ENCODE measurements at places on chromosomes 1 and 21.

DNA sequence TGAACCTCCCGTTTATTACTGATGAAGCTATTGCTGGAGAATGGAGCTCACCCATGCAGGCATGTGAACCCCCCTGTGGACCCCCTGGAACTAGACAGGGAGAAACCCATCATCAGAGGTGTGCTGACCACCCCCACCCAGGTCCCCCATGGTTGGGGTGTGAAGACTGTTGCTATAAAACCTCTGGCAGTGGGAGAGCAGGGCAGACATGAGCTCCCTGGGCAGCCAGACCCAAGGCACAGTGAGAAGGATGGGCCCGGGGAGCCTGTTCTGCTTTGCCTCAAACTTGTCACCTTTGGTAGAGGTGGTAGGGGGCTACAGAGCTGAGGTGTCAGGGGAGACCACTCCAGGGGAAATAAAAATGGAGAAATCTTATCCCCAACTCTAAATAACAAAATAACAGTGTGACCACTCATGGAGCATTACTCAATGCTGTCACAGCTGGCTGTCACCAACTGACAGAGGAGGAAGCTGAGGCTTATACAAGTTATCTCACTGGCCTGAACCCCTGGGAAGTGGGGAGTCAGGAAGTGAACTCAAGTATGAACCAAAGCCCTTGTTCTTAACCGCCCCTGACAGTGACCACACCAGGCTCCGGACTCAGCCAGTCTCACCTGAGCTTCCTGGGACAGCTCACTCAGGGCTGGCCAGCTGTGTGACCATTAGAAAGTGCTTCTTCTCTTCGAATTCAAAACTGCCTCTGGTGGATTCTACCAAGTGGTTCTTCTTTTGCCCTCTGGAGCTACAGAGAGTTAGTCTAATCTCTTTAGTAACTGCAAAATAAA is 698.8 kb downstream of the MATN1 start:
- DNase-seq = no peak

DNA sequence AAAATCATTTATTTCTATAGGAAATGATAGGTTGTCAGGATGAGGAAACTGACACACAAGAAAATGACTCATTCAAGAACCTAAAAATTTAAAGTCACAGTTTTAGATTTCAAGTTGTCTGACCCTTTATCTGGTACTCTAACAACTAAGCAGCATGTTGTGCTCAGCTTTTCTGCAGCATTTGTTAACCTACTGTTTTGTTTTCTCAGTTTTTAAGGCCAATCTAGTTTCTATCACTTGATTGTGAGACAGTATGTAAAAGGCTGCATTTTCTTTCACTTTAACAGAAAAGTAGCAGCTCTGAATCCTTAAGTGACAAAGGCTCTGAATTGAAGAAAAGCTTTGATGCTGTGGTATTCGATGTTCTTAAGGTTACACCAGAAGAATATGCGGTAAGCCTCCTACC is 59.1 kb downstream of the RALGPS2 start:
- DNase-seq = no peak

DNA sequence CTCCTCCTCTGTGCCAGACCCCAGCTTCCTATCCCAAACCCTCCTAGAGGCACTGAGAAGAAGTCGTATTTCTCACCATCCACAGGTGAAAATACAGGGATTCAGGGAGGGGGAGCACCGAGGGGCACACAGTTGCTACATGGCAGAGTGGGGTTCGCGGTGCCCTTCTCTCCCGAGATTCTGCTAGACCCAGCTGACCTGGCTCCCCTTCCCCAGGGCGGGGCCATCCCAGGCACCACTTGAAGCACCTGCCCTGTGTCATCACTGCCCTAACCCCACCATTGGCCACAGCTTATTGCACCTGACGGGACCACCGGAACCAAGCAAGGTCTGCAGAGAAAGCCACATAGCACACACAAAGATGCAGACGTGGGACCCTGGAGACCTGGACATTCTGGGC is 30.5 kb downstream of the SDC3 start:
- DNase-seq = no peak

DNA sequence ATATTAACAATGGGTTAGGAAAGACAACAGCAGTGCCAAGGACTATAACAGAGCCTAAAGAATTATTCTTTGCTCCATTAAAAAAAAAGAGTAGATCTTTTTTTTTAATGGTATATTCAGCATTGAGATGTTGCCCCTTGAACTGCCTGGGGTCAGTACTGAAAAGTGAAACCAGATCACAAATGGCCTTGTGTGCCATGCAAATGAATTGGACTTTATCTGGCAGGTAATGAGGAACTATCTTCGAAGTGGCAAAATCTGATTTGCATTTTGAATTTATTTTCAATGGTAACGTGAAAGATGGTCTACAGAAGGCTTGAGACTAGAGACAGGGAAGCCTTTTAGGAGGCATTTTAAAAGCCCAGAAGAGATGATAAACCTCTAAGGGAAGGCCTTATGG is 21.4 kb upstream of the PKN2 start:
- no peak for DNase-seq

DNA sequence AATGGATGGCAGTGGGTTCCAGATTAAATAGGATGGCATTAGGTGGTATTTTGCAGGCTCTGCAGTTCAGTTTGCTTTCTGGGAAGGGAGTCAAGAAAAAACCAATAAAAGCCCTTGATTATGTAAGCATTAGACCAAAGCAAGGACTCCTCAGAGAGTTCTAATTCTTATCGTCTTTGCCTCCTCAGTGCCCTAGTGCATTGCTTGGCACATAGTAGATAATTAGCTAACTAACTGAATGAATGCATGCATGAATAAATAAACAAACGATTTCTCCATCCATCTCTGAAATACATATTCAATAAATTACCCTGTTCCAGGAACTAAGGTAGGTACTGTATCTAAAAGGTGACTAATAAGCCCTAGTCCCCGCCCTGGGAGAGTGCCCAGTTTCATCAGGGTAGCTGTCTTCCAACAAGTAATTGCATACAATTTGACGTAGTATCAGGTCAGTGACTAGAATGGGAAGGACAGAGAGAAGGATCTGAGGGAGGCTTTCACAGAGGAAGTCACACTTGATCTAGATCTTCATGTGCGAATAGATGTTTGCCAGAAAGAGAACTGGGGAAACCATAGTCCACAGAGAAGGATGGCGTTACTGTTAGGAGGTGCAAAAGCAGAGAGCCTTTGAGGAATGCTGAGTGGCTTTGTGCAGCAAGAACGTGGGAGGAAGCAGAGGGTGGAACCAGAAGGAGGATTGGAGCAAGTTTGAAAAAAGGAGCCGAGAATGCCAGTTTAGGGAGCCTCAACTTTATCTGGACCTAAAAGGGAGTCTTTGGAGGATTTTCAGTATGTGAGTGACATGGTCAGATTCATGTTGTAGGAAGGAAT is 111.4 kb downstream of the TBX19 start:
- no peak for DNase-seq

DNA sequence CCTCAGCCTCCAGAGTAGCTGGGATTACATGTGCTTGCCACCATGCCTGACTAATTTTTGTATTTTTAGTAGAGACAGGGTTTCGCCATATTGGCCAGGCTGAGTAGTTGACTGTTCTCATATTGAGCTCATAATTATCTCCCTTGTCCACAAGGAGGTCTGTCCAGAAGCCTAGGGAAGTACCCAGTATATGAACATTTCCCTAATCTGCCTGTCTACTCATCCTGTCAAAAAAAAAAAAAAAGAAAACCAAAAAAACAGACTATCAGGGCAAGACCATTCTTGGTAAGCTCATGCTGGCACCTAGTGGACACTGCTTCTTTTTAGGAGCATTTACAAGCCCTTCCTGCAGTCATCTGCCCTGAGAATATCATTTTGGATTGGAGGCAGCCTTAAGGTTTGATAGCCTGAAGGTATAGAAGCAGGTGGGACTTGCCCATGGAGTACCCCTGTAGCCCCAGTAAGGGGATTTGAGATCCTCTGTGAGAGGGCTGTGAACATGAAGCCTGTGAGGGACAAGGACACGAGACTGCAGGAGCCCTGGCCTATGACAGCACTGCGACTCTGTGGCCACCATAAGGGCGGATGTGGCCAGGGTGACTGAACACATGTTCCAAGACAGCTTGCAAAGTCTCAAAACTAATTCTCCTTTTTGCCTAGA is 10.8 kb upstream of the DUSP12 start:
- no peak for DNase-seq

DNA sequence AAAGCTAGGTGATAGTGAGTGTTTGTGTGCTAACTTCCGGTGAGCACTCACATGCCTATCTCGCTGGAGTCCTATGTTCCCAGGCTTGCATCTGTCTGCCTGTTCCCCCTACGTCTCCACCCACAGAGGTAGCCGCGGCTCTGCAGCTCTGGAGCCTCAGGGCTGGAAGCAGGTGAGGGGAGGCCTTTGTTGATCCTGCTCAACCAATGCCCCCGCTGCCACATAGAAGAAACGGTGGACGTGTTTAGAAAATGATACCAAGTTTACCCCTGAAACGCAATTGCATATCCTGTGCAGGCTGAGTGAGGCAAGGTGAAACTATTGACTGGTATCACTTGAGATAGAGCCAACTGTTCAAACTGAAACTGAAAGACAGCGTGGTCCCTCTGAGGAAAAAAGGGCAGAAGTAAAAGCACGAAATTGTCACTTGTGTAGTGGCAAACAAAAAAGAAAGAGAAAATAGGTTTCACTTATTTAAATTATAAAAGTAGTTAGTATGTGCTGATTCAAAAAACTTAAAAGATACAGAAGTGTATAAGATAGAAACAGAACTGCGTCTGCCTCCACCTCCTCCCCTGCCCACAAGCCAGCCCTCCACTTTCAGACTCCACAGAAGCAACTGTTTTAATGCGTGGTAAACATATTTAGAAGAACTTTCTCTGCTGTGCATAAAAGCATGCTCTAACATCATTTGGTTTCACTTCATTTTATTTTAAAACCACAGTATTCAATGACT is 38.6 kb upstream of the ETS2 start:
- DNase-seq = peak; percentile 50

DNA sequence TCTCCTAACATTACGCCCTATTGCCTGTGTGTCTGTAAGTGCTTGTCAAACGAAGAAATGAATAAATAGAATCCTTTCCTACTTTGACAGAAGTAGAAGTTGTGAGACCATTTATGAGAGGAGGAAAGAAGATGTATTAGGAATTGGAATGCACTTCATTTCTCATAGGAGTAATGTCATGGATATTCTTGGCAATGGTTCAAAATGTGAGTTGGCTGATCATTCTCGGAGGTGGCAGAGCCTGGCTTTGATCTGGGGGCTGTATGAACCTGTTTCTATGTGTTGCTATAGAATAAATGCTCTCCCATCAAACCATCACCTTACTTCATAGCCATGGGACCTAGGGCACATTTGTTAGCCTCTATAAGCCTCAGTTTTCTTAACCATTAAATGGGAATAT is 10.1 kb upstream of the SERBP1 start:
- no peak for DNase-seq

DNA sequence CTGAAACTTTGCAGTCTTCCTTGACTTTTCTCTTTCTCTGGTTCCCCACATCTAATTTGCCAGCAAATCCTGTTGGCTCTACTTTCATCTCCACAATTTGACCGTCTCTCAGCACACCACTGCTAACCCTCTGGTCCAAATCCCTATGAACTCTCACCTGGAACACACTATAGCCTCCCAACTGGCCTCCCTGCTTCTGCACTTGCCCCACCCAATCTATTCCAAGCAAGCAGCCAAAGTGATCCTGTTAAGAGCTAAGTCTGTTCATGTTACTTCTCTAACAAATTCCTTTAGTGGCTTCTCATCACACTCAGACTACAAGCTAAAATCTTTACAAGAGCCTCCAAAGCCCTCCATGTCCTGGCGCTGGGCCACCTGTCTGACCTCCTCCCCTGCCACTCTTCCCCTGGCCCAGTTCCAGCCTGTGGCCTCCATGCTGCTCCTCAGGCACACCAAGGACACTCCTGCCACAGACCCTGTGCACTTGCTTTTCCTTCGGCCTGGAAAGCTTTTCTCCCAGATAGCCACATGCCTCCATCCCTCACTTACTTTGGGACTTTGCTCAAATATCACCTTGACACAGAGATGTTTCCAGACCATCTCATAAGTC is 104.1 kb downstream of the DTL start:
- DNase-seq = no peak

DNA sequence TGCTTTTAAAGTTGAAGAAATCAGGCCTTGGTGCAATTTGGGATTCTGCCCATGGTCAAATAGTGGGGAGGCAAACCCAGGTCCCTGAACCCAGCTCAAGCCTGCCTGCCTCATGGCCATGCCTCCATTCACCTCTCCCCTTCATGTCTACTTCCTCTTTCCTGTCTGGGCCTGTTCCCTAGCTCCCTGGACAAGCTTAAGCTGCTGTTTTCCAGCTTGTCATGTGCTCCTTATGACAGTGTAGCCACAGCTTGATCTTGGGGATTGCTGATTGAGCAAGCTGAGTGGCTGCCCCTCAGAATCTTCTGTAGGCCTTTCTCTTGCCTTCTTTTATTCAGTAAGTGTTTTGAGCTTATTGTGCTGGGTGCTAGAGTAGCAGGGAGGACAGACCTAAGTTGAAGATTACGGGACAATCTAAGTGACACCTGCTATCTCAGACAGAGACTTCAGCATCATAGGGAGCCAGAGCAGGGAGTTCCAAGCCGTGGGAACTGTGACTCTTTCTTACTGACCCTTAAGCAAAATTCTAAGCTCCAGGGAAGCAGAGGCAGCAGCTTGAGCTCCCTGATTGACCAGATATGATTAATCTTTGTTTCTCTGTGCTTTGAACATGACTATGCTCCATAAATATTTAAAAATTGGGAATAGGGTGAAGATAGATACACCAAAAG is 520 bp upstream of the MR1 start:
- DNase-seq = no peak

- no peak for DNase-seq
Measured at GRCh38 chr1:165787741-165788140, 19.1 kb upstream of the TMCO1 start.

GRCh38 chr1:36696261-36696940 is 213.7 kb upstream of the CSF3R start:
- DNase-seq = no peak

- no peak for DNase-seq
Measured at GRCh38 chr1:152759453-152760173, 1.8 kb downstream of the KPRP start.

DNA sequence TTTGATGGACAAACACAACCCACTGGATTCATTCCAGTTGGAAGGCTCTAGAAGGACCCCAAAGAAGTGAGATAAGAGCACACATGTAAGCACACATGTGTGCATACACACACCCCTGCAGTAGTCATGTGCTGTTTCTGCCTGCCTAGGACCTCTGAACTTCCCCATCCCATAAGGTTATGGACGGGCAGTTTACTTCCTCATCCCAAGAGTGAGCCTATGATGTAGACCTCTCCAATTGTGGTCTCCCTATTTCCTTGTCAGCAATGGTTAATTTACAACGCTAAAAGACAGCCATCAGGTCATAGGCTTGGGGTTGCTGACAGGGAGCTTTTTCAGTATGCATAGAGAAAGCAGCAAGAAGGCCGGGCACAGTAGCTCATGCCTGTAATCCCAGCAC is 15.4 kb upstream of the ADAR start:
- no peak for DNase-seq

- no peak for DNase-seq
Measured at GRCh38 chr1:46067652-46068051, 64.8 kb downstream of the PIK3R3 start.

DNA sequence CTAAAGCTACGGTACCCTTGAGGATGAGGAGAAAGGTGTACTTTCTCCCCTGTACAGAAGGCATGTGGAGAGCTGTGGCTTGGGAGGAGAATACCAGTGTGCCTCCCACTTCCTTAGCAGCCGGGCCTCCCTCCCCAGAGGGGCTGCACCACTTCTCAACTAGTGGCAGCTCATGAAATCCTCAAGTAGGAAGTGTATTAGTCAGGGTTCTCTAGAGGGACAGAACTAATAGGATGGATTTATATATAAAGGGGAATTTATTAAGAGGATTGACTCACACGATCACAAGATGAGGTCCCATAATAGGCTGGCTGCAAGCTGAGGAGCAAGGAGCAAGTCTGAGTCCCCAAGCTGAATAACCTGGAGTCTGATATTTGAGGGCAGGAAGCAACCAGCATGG is 53.1 kb upstream of the PPP2R5A start:
- DNase-seq = no peak

Measured in stimulated activated CD4-positive, alpha-beta T cell treated with anti-CD3 and anti-CD28 coated beads, Interleukin-12 subunit alpha, Interleukin-12 subunit beta, amount 100 ng/mL, for 48 hours (primary cell).